ENCODE measurements at places on chromosomes 7 and 10.

GRCh38 chr7:155583636-155584035 lies 37.3 kb upstream of the CNPY1 start:
- no peak for DNase-seq

DNA sequence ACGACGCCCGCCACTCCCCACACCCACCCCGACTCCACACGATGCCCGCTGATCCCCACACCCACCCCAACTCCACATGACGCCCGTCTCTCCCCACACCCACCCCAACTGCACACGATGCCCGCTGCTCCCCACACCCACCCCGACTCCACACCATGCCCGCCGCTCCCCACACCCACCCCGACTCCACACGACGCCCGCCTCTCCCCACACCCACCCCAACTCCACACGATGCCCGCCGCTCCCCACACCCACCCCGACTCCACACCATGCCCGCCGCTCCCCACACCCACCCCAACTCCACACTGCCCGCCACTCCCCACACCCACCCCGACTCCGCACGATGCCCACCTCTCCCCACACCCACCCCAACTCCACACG lies 317.0 kb downstream of the DNAJB6 start:
- no peak for DNase-seq

DNA sequence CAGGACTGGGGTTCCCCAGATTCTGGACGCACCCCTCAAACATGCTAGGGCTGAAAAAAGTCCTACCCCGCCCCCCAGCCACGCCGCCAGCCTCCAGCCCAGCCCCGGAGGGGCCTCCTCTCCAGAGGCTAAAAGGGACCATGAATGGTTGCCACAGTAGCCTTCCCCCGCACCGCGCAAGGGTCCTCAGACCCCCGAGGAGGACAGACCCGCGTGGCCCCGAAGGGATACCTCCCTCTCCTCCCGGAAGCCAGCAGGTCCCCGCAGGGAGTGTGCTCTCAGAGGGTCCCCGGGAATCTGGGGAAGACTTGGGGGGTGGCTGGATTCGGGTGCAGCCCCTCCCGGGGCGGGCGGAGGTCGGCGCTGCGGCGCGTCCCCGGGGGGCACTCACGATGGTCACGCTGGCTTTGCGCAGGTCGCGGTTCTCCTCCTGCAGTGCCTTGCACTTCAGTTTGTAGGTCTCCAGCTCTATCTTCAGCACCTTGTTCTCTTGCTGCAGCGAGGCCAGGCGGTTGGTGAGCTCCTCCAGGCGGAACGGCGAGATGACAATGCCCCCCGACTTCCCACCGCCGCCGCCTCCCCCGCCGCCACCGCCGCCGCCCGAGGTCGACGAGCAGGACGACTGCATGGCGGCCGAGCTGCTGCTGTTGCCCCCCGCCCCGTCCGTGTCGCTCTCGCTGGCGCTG lies 482 bp downstream of the CCDC6 start:
- DNase-seq, result no peak

DNA sequence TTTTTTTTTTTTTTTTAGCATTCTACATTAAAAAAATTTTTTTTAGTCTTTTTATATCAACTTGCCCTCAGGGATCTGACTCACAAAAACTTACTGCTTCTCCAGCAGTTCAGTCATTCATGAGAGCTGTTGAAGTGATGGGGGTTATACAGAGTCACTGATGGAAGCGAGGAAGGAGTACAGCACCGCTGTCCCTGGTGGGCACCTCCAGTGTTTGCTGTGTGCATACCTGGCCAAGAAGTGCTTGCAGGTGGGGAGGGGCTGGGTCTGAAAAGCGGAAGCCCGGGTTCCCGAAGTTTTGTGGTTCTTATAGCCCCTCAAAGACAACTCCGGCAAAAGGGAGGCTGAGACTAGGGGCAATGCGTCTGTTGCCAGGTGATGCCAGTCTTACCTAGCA lies 46.2 kb downstream of the MINDY4 start:
- DNase-seq, result peak; percentile 61

DNA sequence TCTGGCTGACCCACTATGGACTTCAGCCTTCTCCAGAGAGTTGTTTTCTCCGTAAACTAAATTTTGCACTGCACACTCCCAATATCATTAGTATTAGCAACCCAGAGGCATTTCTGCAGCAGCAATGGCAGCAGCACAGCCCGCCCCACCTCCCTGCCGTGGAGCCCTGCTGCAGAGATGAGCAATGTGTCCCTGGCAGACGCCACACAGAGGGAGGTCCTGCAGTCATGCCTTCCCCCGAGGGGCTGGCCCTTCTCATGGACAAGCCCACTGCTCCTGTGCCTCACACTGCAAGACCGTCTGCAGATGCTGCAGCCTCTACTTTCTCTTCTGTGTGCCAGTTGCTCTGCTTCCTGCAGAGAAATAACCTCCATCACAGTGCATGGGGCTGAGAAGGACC lies 393.4 kb upstream of the MKI67 start:
- no peak for DNase-seq

DNA sequence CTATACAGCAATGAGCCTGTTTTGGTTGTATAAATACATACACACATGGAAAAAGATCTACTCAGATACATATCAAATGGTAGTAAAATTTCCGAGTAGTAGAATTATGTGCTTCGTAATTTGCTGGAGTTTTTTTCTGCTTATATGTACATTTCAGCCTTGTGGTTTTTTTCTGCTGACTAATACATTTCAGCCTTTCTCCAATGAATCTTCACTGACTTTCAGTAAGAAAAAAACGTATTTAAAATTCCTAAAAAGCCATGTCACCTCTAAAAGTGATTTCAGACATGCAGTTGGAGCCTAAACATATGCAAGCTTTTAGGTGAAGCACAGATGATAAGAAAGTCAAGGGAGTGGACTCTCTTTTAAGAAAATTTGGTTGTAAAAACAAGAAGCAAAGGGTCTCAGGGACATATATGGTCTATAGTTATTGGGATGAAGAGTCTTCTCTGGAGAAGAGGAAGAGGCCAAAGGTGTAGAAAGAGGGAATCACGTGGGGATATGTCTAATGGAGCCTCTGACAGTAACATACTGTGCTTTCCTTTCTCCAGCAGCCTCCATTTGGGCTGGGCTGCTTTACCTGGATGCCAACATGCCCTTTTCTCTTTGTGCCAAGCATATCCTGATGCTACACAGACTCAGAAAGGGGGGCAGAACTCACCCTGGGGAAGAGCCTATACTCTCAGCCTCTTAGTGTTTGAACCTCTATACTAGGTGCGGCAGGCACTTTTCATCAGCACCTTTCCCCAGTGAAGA lies 2.4 kb downstream of the AMPH start:
- no peak for DNase-seq

Measured in epithelial cell of esophagus (primary cell).